ENCODE measurements at places on chromosomes 6 and 20. TPM values are rescaled to one million over a fixed set of nuclear protein-coding genes. Genes with fewer than 3 reads are reported as not detected.

DNA sequence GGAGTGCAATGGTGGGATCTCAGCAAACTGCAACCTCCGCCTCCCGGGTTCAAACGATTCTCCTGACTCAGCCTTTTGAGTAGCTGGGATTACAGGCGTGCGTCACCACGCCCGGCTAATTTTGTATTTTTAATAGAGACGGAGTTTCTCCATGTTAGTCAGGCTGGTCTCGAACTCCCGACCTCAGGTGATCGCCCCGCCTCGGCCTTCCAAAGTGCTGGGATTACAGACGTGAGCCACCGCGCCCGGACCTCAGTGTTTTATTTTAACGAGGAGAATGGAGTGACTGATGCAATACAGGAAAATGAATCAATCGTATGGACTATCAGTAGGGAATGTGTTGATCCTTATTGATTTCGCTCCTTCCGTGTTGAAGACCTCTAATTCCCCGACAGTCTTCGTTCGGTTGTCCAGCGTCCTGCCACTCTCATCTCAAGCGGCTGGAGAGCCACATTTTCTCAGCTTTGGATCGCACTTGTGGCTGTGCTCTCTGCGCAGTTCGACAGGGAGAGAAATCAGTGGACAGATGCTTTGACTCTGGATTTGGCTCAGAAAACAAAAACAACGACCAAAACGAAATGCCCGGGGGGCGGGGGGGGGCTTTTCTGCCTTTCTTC lies 166.2 kb downstream of the TRIM27 start:
- no peak overlapping the region for H3K4me3 ChIP-seq
- H3K27ac ChIP-seq, result no peak overlapping the region
- no peak for DNase-seq
- no peaks in the 10 kb centered on the region for H3K36me3 ChIP-seq

GRCh38 chr6:128410584-128410983 lies 109.8 kb downstream of the PTPRK start:
- DNase-seq, result no peak
- H3K4me1 ChIP-seq, result no peaks in the 10 kb centered on the region
- no peak overlapping the region for H3K27ac ChIP-seq
- H3K36me3 ChIP-seq, result no peaks in the 10 kb centered on the region
- no peaks in the 10 kb centered on the region for H3K27me3 ChIP-seq

Gene RARS2
- total RNA-seq, result 1.7 TPM

GRCh38 chr20:61924211-61924857 lies 141.3 kb downstream of the TAF4 start:
- no peak for DNase-seq

GRCh38 chr6:11798538-11798937 lies 19.9 kb upstream of the ADTRP start:
- no peak for DNase-seq
- no peaks in the 10 kb centered on the region for H3K27me3 ChIP-seq
- H3K27ac ChIP-seq, result no peak overlapping the region
- H3K36me3 ChIP-seq, result no peaks in the 10 kb centered on the region
- H3K4me1 ChIP-seq, result no peaks in the 10 kb centered on the region

- no peaks in the 10 kb centered on the region for H3K36me3 ChIP-seq
- no peaks in the 10 kb centered on the region for H3K4me1 ChIP-seq
- H3K27me3 ChIP-seq, result no peaks in the 10 kb centered on the region
- no peak for DNase-seq
- H3K4me3 ChIP-seq, result no peak overlapping the region
- no peak overlapping the region for H3K27ac ChIP-seq
Measured at GRCh38 chr6:39203436-39204159, 25.7 kb downstream of the KCNK5 start.

Gene GRM4
- not detected for total RNA-seq

GRCh38 chr6:133807501-133807900 lies 81.4 kb upstream of the TCF21 start:
- H3K36me3 ChIP-seq, result no peaks in the 10 kb centered on the region
- no peak overlapping the region for H3K27ac ChIP-seq
- H3K4me1 ChIP-seq, result peaks cover 9% of the 10 kb centered on the region
- H3K27me3 ChIP-seq, result no peaks in the 10 kb centered on the region
- no peak for DNase-seq
- H3K4me3 ChIP-seq, result no peak overlapping the region

- no peak overlapping the region for H3K27ac ChIP-seq
- H3K27me3 ChIP-seq, result no peaks in the 10 kb centered on the region
- no peaks in the 10 kb centered on the region for H3K4me1 ChIP-seq
- H3K4me3 ChIP-seq, result no peak overlapping the region
Measured at GRCh38 chr6:128415387-128415786, 105.0 kb downstream of the PTPRK start.

DNA sequence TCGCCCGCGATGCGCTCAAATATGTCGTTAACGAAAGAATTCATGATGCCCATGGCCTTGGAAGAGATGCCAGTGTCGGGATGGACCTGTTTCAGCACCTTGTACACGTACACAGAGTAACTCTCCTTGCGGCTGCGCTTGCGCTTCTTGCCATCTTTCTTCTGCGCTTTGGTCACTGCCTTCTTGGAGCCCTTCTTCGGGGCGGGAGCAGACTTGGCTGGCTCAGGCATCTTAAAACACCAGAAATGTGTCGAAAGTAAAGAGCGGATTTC lies 36.4 kb downstream of the HFE start:
- DNase-seq, result peak; percentile 93
- H3K4me3 ChIP-seq, result peak overlapping the region; percentile 72
- H3K4me1 ChIP-seq, result peaks cover 20% of the 10 kb centered on the region
- H3K36me3 ChIP-seq, result peaks cover 4% of the 10 kb centered on the region
- H3K27ac ChIP-seq, result peak overlapping the region; percentile 98

GRCh38 chr6:152952045-152952444 lies 30.8 kb downstream of the FBXO5 start:
- no peaks in the 10 kb centered on the region for H3K27me3 ChIP-seq
- H3K4me1 ChIP-seq, result no peaks in the 10 kb centered on the region
- no peaks in the 10 kb centered on the region for H3K36me3 ChIP-seq
- H3K27ac ChIP-seq, result no peak overlapping the region

DNA sequence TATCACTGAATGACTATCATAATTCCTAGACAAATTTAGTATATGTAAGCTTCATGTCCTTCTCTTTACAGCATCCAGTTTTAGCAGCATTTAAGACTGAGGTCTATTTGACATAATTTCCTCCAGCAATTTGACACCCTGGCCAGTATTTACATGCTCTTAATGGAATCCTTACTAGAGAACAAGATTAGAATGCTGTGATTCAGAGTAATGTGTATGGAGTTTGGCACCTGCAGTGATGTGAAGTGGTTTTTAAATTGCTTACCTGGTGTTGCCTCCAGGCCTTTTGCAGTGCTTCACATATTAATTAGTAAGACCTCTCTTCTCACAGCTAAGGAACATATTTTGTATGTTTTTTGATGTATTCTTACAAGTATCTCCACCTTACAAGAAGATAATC lies 9.8 kb downstream of the NKX2-4 start:
- peaks cover 24% of the 10 kb centered on the region for H3K36me3 ChIP-seq
- H3K27me3 ChIP-seq, result no peaks in the 10 kb centered on the region
- H3K4me1 ChIP-seq, result no peaks in the 10 kb centered on the region
- no peak overlapping the region for H3K27ac ChIP-seq
- no peak for DNase-seq

DNA sequence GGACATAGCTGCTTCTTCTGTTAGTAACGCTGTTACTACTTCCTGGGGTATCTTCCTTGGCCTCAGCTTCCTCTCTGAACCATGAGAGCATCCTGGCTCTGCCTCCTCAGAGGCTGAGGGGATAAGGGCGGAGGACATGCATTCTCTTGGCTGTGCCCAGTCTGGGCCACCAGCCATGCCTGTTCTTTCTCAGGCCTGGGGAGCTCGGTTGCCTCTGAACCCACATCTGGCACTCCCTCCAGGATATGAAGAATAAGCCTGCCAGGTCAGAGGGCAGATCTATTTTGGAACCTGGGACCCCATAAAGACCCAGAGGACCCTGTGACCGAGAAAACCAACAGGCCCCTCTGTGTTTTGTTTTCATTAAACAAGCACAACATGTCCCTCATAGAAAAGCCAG lies 6.6 kb upstream of the ANGPT4 start:
- no peaks in the 10 kb centered on the region for H3K27me3 ChIP-seq
- H3K36me3 ChIP-seq, result no peaks in the 10 kb centered on the region
- H3K27ac ChIP-seq, result no peak overlapping the region
- H3K4me3 ChIP-seq, result no peak overlapping the region

- H3K4me1 ChIP-seq, result no peaks in the 10 kb centered on the region
- H3K27ac ChIP-seq, result no peak overlapping the region
- no peaks in the 10 kb centered on the region for H3K36me3 ChIP-seq
- DNase-seq, result no peak
Measured at GRCh38 chr6:37501632-37502491, 2.2 kb upstream of the CCDC167 start.

Gene DYNLT2
- 0.21 TPM for total RNA-seq

- no peaks in the 10 kb centered on the region for H3K4me1 ChIP-seq
- no peak overlapping the region for H3K27ac ChIP-seq
- no peak overlapping the region for H3K4me3 ChIP-seq
- no peaks in the 10 kb centered on the region for H3K27me3 ChIP-seq
- no peaks in the 10 kb centered on the region for H3K36me3 ChIP-seq
Measured at GRCh38 chr6:54729716-54730115, 116.9 kb upstream of the FAM83B start.

All from ascending aorta (tissue), 2 donors.